Naive thymus-derived CD8-positive, alpha-beta T cell (primary cell): ENCODE measurements at places on chromosomes 11 and 22. TPM values are rescaled to one million over a fixed set of nuclear protein-coding genes. Genes with fewer than 3 reads are reported as not detected.

DNA sequence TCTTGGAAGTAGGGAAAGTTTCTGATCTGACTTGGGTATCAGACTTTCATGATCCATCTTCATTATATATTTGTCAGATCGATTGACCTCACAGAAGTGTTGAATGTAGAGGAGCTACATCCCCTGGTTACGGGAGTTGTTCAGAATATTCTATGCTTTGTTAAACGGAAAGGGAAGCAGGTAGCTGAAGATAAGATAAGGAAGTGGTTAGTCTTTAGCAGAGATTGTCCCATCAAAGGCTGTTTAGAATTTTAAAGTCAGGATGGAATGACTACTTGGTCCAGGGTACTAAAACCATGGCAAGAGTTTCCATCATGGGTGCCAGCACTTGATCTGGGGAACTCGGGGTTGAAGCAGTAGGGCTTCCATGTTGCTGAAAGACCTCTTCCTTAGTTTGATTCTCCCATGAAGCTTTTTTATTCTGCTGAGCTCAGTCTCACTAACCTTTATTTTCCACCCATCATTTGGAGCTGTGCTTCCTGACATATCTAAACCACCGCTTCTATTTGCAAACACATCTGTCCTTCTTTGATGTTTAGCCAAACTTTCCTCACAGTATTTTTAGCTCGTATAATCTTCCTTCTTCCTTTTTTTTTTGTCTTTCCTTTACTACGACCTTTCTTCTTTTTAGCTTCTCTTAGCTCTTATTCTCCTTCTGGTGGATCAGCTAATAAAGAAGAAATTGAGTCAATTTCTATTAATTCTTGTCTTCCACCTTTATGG, 4.0 kb upstream of the C22orf31 start:
- peaks cover 21% of the 10 kb centered on the region for H3K27me3 ChIP-seq
- no peak overlapping the region for H3K4me3 ChIP-seq
- no peak overlapping the region for H3K27ac ChIP-seq
- no peaks in the 10 kb centered on the region for H3K36me3 ChIP-seq
- H3K4me1 ChIP-seq, result peaks cover 12% of the 10 kb centered on the region

GRCh38 chr11:123740787-123741158, 687 bp downstream of the ZNF202 start:
- DNase-seq, result no peak
- H3K27me3 ChIP-seq, result no peaks in the 10 kb centered on the region
- peak overlapping the region; percentile 97 for H3K4me3 ChIP-seq
- H3K36me3 ChIP-seq, result peaks cover 7% of the 10 kb centered on the region
- H3K27ac ChIP-seq, result peak overlapping the region; percentile 92

- H3K4me3 ChIP-seq, result peak overlapping the region; percentile 80
- no peak for DNase-seq
- no peak overlapping the region for H3K27ac ChIP-seq
- H3K4me1 ChIP-seq, result peaks cover 27% of the 10 kb centered on the region
- H3K36me3 ChIP-seq, result peaks cover 8% of the 10 kb centered on the region
- peaks cover 25% of the 10 kb centered on the region for H3K27me3 ChIP-seq
Measured at GRCh38 chr22:19761725-19762567, 1.4 kb downstream of the TBX1 start.

The GLYATL2 gene
- not detected for total RNA-seq

- peak; percentile 57 for DNase-seq
- no peaks in the 10 kb centered on the region for H3K4me1 ChIP-seq
- no peaks in the 10 kb centered on the region for H3K36me3 ChIP-seq
- no peak overlapping the region for H3K27ac ChIP-seq
- no peak overlapping the region for H3K4me3 ChIP-seq
Measured at GRCh38 chr11:116691771-116692177, 81.0 kb downstream of the BUD13 start.

The SLC1A2 gene
- not detected for total RNA-seq

- H3K27ac ChIP-seq, result no peak overlapping the region
- no peak overlapping the region for H3K4me3 ChIP-seq
- H3K27me3 ChIP-seq, result peaks cover 6% of the 10 kb centered on the region
- DNase-seq, result no peak
Measured at GRCh38 chr11:119384332-119384731, 2.8 kb upstream of the USP2 start.

GRCh38 chr11:94557992-94558391, 9.2 kb upstream of the PIWIL4 start:
- H3K4me3 ChIP-seq, result no peak overlapping the region
- H3K4me1 ChIP-seq, result peaks cover 1% of the 10 kb centered on the region
- no peak overlapping the region for H3K27ac ChIP-seq

DNA sequence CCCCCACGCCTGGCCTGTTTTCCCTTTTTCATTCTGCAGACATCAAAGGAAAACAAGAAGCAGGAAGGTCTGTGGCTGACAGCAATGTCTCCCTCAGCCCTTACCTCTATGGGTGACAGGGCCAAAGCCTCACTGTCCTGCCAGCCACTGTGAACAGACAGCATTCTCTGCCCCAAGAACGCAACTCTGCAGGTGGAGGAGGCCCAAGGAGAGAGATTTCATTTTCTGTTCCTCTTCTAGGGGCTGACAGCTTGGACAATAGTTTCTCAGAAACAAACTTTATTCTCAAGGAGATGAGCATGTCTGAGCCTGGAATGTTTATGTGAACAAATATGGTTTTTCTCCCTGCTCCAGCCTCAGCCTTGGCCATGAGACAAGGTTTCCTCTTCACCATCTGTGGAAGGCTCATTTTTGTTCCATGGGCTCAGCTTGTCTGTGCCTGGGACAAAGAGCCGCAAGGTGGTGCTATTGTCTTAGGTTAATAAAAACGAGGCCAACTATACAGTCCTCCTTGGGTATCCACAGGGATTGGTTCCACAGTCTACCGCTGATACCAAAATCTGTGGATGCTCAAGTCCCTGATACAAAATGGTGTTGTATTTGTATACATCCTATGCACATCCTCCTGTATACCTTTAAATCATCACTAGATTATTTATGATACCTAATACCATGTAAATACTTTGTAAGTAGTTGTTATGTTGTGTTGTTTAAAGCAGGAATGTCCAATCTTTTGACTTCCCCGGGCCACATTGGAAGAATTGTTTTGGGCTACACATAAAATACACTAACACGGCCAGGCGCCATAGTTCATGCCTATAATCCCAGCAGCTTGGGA, 5.8 kb downstream of the PIWIL3 start:
- peaks cover 10% of the 10 kb centered on the region for H3K27me3 ChIP-seq
- peak overlapping the region; percentile 18 for H3K27ac ChIP-seq
- no peak overlapping the region for H3K4me3 ChIP-seq
- no peak for DNase-seq
- no peaks in the 10 kb centered on the region for H3K36me3 ChIP-seq

DNA sequence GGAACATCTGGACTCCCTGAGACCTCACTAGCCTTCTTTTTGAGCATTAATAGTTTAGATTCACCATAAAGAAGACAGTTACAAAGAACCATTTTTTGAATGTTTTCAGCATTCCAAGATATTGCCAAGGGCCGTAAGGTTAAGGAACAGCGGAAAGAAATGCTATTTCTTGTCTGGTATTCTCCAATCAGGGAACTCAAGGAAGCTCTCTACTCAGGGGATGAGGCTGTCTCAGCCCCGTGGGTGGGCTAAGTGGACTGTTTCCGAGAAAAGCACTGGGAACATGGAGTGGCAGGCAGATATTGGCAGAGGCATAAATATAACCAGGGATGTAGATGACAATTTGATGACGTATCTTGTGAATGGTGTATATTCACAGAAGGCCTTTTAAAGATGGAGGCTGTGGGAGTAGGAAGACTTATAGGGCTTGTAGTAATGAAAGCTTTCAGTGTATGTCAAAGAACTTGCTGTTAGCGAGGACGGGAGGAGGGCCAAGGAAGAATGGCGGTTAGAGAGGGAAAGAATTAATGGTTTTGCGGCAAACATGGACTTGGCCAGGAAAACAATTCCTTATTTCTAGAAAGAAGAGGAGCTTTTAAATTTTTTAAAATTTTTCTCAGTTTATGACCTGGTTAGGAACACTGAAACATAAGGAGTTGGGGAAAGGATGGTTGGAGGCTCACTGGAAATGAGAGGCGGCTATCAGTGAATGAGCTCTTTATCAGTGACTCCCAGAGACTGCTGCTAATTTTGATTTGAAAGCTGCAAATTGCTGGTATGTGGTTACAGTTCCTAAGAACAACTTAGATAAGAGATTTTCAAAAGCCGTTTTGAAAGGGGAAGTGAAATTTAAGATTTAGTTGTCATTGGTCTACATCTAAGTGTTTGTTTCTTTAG, 64.6 kb downstream of the ST3GAL4 start:
- H3K4me1 ChIP-seq, result no peaks in the 10 kb centered on the region
- H3K36me3 ChIP-seq, result no peaks in the 10 kb centered on the region
- H3K27ac ChIP-seq, result no peak overlapping the region

The OR4D5 gene
- not detected for total RNA-seq

GRCh38 chr11:10770626-10771254, 19.7 kb downstream of the CTR9 start:
- DNase-seq, result no peak
- H3K27ac ChIP-seq, result no peak overlapping the region
- peaks cover 13% of the 10 kb centered on the region for H3K36me3 ChIP-seq
- no peaks in the 10 kb centered on the region for H3K4me1 ChIP-seq
- H3K4me3 ChIP-seq, result no peak overlapping the region
- no peaks in the 10 kb centered on the region for H3K27me3 ChIP-seq

The CCDC89 gene
- 0.91 TPM for total RNA-seq

DNA sequence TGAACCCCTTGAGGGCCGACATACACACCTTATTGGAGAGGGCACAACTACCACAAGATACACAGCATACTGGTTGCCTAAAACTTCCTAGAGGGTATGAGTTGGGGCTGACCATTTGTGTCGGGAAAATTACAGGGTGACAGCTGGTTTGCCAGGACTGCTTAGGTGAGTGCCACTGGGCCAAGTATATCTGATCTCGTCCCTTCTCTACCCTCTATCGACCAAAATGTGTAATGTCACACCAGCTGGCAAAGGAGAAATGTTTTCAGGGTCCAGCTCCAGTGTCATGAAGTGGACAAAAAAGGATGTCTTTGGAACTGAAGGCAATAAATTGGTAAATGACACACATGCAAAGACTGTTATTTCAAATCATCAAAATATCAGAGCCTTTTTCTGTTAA, 126.1 kb downstream of the PGR start:
- no peak for DNase-seq
- peaks cover 6% of the 10 kb centered on the region for H3K27me3 ChIP-seq
- no peaks in the 10 kb centered on the region for H3K4me1 ChIP-seq
- H3K27ac ChIP-seq, result no peak overlapping the region

DNA sequence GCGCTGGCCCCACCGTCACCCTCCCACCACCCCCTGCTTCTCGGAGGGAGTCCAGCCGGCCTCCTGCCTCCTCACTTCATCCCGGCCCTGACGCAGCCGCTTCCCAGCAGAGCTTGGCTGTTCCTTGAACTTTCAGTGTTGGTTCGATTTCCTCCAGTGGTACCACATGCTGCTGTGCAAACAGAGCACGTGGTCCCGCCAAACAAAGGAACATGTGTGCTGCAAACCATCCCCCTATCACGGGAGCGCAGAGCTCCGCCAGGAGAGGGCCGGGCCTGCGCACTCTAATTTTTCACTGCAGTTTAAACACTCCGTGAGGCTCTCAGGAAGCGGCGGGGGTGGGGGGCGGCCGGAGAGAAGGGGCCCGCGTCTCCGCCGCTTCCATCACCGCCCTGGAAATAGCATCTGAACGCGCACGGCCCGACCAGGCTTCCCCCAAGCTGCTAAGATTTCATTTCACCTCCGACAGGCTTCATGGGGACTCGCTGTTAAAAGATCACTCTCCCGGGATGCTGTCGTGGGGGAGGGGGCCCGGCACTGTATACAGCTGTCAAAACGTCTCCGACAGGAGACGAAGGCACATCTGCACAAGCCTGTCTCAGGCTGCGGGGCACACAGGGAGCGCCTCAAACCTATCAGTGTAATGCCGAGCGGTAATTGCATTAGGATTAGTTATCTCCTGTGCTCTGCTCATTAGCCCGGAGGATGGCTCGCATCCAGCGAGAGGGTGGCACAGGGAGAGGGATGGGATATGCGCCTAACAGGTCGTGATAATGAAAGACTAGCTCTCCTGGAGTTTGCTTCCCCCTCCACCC, 269.9 kb upstream of the SORL1-AS1 start:
- H3K27me3 ChIP-seq, result peaks cover 41% of the 10 kb centered on the region
- no peak for DNase-seq
- no peak overlapping the region for H3K4me3 ChIP-seq
- no peaks in the 10 kb centered on the region for H3K4me1 ChIP-seq

The DEUP1 gene
- not detected for total RNA-seq

- no peak overlapping the region for H3K4me3 ChIP-seq
- H3K36me3 ChIP-seq, result peaks cover 2% of the 10 kb centered on the region
- no peak overlapping the region for H3K27ac ChIP-seq
- H3K27me3 ChIP-seq, result peaks cover 6% of the 10 kb centered on the region
Measured at GRCh38 chr11:68695531-68695930, 11.2 kb downstream of the GAL start.

The CD3E gene
- 564 TPM for total RNA-seq

DNA sequence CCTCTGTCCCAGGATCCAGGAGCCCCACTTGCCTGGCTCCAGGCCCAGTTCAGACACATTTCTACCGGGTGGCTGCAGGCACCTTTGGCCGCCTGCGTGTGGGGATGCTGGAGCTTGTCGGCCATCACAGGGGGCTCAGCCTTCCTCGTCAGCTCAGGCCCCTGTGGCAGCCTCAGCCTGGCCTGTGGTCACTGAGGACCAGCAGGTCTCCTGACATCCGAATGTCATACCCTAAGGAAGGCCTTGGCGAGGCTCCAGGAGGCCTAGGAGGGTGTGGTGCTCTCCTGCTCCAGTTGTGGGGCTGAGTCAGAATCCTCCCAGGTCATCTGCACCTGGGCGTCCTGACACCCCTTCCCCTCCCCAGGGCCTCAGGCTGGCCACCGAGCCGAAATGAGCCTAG, 14.9 kb upstream of the SOX10 start:
- no peak overlapping the region for H3K27ac ChIP-seq
- DNase-seq, result no peak
- H3K27me3 ChIP-seq, result no peaks in the 10 kb centered on the region
- H3K36me3 ChIP-seq, result no peaks in the 10 kb centered on the region
- H3K4me1 ChIP-seq, result peaks cover 26% of the 10 kb centered on the region
- H3K4me3 ChIP-seq, result no peak overlapping the region

DNA sequence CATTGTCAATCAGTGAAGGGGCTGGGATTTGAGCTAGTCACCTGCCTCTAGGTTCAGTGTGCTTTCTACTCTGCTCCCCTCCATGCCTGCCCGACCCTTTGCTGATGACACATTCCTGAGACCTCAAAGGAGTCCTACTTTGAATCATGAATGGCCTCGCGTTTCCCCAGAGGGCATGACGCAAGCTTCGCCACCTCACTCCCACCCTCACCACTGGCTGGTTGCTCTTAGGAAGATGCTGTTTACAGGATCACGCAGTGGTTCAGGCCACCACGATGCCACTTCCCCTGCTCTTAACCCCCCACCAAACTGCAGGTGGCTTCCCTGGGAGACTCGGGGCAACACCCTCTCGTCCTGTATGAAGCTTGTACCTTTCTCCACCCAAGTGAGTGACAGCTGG, 62.9 kb upstream of the B3GAT1 start:
- no peak for DNase-seq
- H3K27ac ChIP-seq, result no peak overlapping the region
- H3K4me3 ChIP-seq, result no peak overlapping the region
- H3K4me1 ChIP-seq, result no peaks in the 10 kb centered on the region
- no peaks in the 10 kb centered on the region for H3K36me3 ChIP-seq
- peaks cover 24% of the 10 kb centered on the region for H3K27me3 ChIP-seq
